Upper lobe of right lung (tissue), 1 donor: ENCODE measurements at places on chromosomes 11 and 22.

- no peak within 1 kb of the TSS for H3K27ac ChIP-seq
- H3K27me3 ChIP-seq: peaks cover 22% of the 10 kb centered on the region
- peak; percentile 69 for DNase-seq
- peak within 1 kb of the TSS; percentile 23 for H3K4me3 ChIP-seq
Observed at GRCh38 chr22:32204856-32205722, at the start of gene RFPL2. TSS of gene RFPL2 (minus strand) at chr22:32205073. CDS start at chr22:32202451, 2,622 bp downstream.

DNA sequence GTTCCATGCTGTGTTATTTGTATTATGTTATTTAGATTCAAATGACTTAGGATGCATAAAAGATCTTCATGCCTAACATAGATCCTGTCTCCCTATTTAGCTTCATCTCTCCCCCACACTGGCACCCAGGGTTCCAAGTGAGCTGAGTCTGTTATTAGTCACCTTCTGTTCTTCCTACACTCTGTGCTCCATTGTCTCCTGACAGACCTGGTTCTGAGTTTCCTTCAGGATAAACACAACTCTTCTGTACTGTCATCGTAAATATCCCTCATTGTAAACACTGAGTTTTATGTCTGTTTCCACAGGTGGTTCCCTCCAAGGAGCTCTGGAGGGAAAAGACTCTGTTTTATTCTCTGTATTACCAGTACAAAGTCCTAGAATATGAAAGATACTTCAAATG lies 8.7 kb downstream of the MMP26 start:
- no peaks in the 10 kb centered on the region for H3K36me3 ChIP-seq
- H3K4me3 ChIP-seq: no peak overlapping the region
- no peaks in the 10 kb centered on the region for H3K4me1 ChIP-seq
- H3K27me3 ChIP-seq: no peaks in the 10 kb centered on the region
- DNase-seq: no peak

- no peaks in the 10 kb centered on the region for H3K36me3 ChIP-seq
- H3K27me3 ChIP-seq: no peaks in the 10 kb centered on the region
- no peak for DNase-seq
- H3K4me3 ChIP-seq: no peak overlapping the region
- H3K27ac ChIP-seq: no peak overlapping the region
Observed at GRCh38 chr11:27914080-27914479, 193.9 kb downstream of the KIF18A start.

DNA sequence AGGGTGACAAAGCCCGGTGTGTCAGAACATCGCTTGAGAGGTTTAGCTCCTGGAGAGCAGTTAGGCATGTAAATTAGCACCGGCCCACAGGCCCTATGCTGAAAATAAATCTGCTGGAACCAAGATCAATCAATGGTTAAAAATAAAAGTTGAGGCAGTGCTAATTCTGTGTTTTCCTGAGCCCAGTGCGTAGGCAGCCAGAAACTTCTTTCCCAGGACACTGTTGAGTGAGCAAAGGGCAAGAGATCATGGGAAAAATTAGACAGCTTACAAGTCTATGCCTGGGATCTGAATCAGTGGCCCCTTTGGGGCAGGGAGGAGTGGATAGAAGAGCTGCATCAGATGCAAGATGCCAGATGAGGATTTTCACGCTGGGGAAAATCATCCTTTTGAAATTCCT lies 539.2 kb downstream of the BUD13 start:
- H3K4me3 ChIP-seq: no peak overlapping the region
- no peak overlapping the region for H3K27ac ChIP-seq
- no peaks in the 10 kb centered on the region for H3K27me3 ChIP-seq
- H3K4me1 ChIP-seq: peaks cover 14% of the 10 kb centered on the region

GRCh38 chr22:20576445-20576816 lies 69.0 kb downstream of the MED15 start:
- no peak overlapping the region for H3K4me3 ChIP-seq
- no peak for DNase-seq
- H3K27me3 ChIP-seq: no peaks in the 10 kb centered on the region

- H3K27me3 ChIP-seq: peaks cover 27% of the 10 kb centered on the region
- no peak overlapping the region for H3K27ac ChIP-seq
- DNase-seq: no peak
- no peaks in the 10 kb centered on the region for H3K4me1 ChIP-seq
Observed at GRCh38 chr22:27088026-27088425, 430.6 kb downstream of the MIAT start.

DNA sequence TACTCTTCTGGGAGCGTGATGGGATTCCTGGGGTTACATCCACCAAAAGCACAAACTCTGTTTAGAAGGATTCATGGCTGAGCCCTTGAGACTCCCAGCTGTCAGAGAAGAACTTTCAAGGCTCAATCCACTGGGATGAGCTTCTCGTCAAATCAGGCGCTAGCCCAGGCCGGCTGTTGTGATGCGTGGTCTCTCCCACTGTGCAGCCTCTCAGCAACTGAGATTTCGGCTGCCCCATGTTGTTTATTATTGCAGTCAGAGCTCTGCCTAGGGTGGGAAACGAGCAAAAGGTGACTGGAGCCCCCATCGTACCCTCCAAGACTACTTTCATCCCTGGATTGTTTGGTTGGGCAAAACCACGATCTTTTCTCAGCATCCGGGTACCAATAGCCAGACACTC lies 251.6 kb downstream of the ETS1 start:
- H3K4me3 ChIP-seq: no peak overlapping the region
- peaks cover 13% of the 10 kb centered on the region for H3K4me1 ChIP-seq
- DNase-seq: no peak
- H3K27ac ChIP-seq: peak overlapping the region; percentile 58
- no peaks in the 10 kb centered on the region for H3K36me3 ChIP-seq

DNA sequence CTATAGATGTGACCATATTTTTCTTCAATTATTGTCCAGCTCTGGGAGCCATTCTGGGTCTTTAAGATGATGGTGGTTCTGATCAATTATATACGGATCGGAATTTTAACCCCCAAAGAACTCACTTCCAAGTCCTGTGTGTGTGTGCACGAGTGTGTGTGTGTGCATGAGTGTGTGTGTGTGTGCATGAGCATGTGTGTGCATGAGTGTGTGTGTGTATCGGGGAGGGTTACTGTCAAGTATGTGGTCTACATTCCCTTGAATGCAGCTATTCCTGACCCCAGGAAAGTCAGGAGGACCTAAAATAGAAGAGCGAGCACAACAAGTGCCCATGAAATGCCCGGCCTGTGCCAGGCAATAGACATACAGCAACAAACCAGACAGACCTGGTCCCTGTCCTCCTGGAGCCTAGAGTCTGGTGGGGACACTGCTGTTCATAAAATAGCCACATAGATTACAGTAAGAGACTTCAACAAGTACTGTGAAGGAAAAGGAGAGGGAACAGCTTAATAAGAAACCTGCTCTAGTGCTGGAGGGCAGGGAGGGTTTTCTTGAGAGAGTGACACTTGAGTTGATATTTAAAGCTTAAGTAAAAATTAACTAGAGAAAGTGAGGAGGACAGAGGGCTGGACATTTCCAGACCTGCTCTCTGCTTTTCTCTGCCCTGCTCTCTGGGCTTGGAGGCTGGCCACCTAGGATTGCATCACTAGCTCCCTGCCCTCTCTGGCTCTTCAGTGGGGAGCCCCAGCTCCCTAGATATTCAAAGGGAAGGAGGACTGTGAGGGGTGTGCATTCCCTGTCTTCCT lies 66.1 kb upstream of the SPON1 start:
- peak; percentile 86 for DNase-seq
- no peak overlapping the region for H3K27ac ChIP-seq
- no peaks in the 10 kb centered on the region for H3K27me3 ChIP-seq
